ENCODE measurements at places on chromosomes 2 and 18. TPM values are rescaled to one million over a fixed set of nuclear protein-coding genes. Genes with fewer than 3 reads are reported as not detected.

The EMX1 gene
- not detected for polyA plus RNA-seq

The DIS3L2 gene
- 21.7 TPM for polyA plus RNA-seq

The RGPD8 gene
- 3.8 TPM for polyA plus RNA-seq

The ABCB11 gene
- polyA plus RNA-seq: not detected

The SLC5A7 gene
- not detected for polyA plus RNA-seq

The SERPINB10 gene
- polyA plus RNA-seq: not detected

The SERPINB11 gene
- not detected for polyA plus RNA-seq

The TCF23 gene
- polyA plus RNA-seq: not detected

The CCDC141 gene
- 15.4 TPM for polyA plus RNA-seq

The NT5DC4 gene
- not detected for polyA plus RNA-seq

The EPB41L3 gene
- 0.39 TPM for polyA plus RNA-seq

The GCG gene
- not detected for polyA plus RNA-seq

The FBXO15 gene
- 0.90 TPM for polyA plus RNA-seq

The SKOR2 gene
- polyA plus RNA-seq: not detected

The TMEM247 gene
- not detected for polyA plus RNA-seq

The GALNT5 gene
- not detected for polyA plus RNA-seq

The ASIC4 gene
- not detected for polyA plus RNA-seq

The EGR4 gene
- polyA plus RNA-seq: 0.26 TPM

The UGT1A6 gene
- polyA plus RNA-seq: not detected

The DPP4 gene
- 1.3 TPM for polyA plus RNA-seq

The SMAD4 gene
- polyA plus RNA-seq: 54.7 TPM

The POTEJ gene
- not detected for polyA plus RNA-seq

The SMCHD1 gene
- 54.0 TPM for polyA plus RNA-seq

The RAX gene
- polyA plus RNA-seq: not detected

The NFATC1 gene
- 63.2 TPM for polyA plus RNA-seq

The PRLH gene
- not detected for polyA plus RNA-seq

The DNAJC5G gene
- not detected for polyA plus RNA-seq

The INPP5D gene
- 220 TPM for polyA plus RNA-seq

The KDM3A gene
- 14.2 TPM for polyA plus RNA-seq

The PCARE gene
- polyA plus RNA-seq: not detected

The KLHL41 gene
- polyA plus RNA-seq: not detected

The CRACDL gene
- polyA plus RNA-seq: not detected

The CHMP3 gene
- 77.1 TPM for polyA plus RNA-seq

The NAPG gene
- 15.0 TPM for polyA plus RNA-seq
